Cortex of kidney (tissue), 1 donor: ENCODE measurements at places on chromosomes 13 and 19.

DNA sequence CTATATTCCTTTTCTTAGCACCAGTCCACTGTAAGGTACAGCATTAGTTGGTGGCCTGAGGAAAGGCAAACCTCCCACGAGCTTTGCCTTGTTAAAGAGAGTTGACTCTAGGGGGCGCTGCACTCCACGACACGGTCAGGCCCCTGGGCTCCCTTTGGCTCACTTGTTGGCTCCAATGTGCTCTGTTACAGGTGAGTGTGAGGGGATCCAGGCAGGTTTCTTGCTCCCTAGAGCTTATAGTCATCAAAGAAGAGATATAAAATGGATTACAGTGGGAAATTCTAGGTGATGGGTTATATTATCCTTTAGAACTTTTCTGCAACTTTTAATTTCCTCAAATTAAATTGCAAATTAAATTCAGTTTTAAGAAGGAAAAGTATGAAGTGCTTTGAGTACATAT is 3.7 kb downstream of the WDR87 start:
- DNase-seq: no peak

GRCh38 chr19:40305403-40305802 is 20.3 kb upstream of the AKT2 start:
- no peak for DNase-seq

- DNase-seq: no peak
Measured at GRCh38 chr13:105037110-105037509, 1498.4 kb downstream of the EFNB2 start.

DNA sequence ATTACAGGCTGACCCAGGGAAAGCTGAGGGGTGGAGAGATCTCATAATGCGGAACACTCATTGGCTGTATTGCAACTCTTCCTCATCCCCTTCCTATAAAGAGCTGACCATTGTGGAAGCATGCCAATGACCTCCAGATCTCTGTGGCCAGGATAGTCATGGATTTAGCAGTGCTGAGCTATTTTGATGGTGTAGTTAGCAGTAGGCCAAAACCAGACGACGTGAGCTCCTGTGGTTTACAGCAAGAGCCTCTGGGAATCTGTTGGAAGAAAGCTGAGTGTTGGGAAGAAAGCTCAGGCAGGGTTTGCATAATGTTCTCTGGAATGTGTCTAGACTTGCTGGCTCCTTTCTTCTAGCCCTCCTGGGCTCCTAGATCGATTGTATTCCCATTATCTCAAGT is 187.5 kb upstream of the GPC6 start:
- DNase-seq: no peak

DNA sequence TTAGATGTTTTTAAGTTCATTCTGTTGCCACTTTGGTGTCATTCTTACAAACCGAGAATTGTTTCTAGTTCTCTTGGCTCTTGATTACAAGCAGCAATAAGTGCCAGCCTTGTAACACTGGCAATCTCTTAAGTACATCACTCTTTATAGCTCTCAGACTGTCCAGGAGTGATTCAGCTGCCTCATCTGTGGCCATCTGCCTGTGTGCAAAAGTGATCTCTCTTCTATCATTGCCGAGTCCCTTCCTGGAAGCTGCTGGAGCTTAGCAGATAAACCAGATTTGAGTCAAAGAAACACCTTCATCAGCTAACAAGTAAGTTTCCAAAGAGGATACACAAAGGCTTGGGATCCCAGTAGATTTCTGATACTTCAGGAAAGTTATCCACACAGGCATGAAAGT is 23.2 kb downstream of the STOML3 start:
- DNase-seq: no peak

DNA sequence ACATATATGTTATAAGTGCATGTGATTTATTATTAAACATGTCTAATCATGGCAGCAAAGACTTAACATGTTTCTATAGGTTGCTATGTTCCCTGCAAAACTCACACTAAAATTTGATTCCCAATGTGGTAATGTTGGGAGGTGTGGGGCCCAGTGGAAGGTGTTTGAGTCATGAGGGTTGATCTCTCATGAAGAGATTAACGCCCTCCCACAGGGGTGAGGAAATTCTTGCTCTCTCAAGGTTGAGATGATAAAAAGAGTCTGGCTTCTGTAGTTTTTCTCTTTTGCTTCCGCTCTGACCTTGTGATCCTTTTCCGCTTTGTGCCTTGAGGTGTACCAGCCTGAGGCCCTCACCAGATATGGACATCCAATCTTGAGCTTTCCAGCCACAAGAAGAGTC is 737.5 kb upstream of the SLITRK5 start:
- no peak for DNase-seq

- DNase-seq: no peak
Measured at GRCh38 chr13:54637366-54637765, 1608.8 kb downstream of the OLFM4 start.

GRCh38 chr13:99043831-99044231 is 66.0 kb upstream of the DOCK9 start:
- DNase-seq: no peak

GRCh38 chr13:44437356-44438233 is 64.0 kb downstream of the SERP2 start:
- DNase-seq: no peak

- no peak for DNase-seq
Measured at GRCh38 chr13:67277581-67277980, 47.4 kb upstream of the PCDH9 start.

GRCh38 chr19:18230941-18231734 is 4.9 kb upstream of the PDE4C start:
- DNase-seq: no peak

- no peak for DNase-seq
Measured at GRCh38 chr19:58044886-58045285, 11.1 kb downstream of the ZSCAN1 start.

DNA sequence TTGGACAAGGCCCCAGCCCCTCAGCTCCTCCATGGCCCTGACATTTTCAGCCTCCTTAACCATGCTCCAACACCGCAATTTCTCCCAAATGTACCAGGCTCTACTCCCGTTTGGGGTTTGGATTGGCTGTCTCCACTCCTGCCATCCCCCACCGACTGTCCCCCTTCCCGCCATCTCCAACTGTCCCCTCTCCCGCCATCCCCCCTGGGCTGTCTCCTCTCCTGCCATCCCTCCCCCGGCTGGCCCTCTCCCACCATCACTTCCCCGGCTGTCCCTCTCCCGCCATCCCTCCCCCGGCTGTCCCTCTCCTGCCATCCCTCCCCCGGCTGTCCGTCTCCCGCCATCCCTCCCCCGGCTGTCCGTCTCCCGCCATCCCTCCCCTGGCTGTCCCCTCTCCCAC is 5.4 kb downstream of the BCAT2 start:
- DNase-seq: no peak

DNA sequence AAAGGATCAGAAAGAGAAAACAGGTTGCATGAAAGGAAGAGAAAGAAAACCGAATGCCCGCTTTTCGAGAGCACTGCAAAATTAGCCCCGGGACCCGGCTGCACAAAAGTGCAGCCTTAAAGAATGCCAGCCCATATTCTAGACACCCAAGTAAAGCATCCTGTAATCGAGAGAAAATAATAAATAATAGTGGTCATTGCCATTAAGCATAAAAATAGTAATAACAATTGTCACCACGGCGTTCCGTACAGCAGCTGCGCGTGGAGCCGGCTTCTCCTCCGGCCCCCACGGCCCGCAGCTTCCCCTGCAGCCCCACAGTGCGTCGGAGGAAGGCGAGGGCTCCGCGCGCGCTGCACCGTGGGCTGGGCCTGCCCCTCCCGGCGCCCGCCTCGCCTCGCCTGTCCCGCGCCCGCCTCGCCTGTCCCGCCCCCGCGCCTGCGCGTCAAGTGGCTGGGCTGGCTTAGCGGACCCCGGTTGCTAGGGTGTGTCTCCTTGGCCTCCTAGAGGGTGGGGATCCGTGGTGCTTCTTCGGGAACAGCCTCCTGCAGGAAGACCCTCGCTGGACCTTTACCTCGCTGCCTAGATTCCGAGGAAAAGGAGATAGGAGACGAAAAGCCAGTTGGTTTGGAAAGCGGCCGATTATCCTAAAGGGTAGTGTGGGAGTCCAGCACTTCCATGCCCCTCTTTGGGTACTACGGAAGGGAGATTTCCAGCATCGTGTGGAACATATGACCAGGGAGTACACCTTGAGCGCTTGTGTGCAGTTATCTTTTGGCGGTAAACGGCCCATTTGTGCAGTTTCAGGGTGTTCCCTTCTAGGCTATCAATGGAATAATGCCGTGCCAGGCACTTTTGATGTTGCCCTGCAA is at the start of gene LRRC63:
TSS of gene LRRC63 (plus strand) at position 446 of the 869 bp plus-strand sequence. CDS start 1,107 bp downstream, outside the sequence.
- no peak for DNase-seq

- DNase-seq: no peak
Measured at GRCh38 chr13:24127116-24127631, 33.3 kb upstream of the SPATA13 start.

DNA sequence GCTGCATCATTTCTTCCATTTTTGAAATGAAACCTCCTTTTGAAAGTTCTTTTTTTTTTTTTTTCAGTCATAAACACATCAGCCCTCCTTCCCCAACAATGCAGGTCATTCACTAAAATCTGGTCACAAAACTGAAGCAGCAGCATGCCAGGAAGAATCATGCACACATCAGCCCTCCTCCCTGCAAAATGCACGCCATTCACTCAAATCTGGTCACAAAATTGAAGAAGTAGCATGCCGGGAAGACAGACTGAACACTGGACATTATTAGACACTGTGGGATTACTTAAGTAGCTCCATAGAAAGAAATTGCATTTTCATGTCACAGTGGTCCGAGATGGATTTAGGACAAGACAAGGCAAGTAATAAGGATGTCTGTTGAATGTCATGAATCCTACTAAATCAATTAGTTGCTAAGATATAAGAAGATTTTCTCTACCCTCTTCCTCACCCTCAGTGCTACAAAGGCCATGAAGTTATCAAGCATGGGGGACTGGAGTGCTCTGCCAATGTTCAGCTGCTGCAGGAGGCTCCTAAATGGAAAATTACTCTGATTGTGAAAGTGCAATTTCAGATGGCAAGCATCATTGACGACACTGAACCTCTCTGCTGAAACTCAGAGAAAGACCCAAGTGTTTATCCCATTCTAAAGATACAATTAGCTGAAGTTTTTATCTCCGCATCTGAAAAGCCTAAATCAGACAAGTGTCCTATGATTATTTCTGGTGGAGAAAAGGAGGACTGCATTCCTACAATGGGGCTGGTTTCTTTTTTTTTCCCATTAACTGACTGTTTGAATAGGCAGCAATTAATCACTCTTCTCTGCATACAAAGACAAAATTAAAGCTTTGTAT is 913.2 kb downstream of the DIAPH3 start:
- no peak for DNase-seq

DNA sequence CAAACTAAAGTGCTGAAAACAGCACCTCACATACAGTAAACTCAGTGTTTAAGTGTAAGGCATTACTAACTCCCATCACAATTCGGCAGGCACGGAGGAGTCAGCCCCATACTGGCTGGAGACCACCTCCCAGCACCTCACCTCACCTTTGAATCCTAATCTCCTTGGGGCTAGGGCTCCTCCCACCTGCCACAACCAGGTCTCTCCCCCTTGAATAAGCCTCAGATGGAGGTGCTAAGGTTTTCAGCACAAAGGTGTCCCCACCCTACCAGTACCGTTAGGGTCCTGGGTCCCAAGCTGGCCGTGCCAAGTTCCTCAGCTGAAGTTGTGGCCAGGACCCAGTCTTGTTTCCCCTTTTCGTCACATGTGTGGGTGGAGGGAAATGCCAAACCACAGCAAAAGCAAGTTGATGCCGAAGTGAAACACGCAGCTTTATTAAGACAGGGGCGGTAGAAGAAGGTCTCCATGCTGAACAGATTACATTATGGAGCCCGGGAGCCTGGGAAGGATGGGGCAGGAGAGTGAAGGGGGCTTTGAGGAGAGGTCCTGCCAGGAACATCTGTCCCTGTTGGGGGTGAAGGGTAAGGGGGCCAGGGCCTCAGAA is at the start of gene IGFLR1:
TSS of gene IGFLR1 (minus strand) at position 332 of the 604 bp plus-strand sequence. CDS start 1,272 bp downstream, outside the sequence.
- no peak for DNase-seq

DNA sequence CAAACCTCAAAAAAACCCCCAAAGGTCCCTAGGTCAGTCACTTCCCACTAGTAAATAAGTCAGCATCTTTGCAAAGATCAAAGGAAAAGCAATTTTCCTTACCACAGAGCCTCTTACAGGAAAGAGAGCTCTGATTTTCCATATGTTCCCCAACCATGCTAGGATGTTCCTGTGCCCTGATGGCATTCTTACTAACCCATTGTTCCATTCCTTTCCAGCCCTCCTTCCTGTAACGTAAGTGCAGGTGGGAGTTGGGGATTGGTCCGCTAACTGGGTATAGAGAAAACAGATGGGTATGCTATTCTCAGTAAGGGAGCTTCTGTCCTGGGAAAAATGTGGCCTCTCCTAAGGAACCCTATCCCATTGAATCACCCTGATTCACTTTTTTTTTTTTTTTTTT is 14.3 kb downstream of the DPRX start:
- no peak for DNase-seq

DNA sequence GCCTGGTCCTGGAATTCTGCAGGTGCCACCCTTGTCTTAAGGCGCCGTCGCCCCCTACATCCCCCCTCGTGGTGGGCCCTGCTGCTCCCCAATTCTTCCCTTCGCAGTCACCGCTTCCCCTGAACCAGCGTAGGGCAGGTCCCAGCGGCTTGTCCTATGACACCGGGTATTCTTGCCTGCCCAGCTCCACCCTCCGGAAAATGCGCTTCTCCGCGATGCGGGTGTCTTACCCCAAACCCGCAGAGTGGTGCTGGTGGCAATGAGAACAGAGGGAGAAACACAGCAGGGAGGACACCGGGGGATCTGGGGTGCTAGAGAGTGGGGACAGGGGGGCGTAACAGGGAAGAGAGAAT is 9.0 kb downstream of the ZNF808 start:
- no peak for DNase-seq

DNA sequence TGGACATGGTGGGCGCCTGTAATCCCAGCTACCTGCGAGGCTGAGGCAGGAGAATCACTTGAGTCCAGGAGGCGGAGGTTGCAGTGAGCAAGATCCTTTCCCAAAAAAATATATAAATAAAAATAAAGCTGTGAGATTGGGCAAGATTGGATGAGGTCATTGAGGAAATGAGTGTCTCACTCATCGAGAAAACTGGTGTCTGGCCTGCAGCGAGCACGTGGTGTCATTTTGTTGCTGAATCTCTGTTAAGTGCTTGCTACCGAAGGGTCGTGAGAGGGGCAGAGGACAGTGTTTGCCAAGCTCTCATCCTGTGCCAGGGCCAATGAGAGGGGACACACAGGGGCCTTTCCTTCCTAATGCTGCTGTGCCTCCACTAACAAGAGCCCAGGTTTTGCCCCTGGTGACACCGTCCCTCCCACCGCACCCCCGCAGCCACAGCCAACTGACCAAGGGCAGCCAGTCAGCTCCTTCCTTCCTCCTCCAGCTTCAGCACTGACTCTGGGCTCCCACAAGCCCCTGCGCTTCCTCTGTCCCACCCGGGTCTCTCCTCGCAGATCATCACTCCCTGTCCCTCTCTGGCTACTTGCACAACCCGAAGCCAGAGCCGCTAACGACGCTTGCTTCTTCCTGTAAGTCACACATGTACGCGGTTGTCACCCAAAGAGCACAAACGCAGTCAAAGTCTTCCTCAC is 3.2 kb downstream of the POLD1 start:
- DNase-seq: no peak
